ENCODE measurements at places on chromosomes 2 and 18.
A peak's percentile ranks its signal among the peaks of the same experiment; 100 is the strongest.

DNA sequence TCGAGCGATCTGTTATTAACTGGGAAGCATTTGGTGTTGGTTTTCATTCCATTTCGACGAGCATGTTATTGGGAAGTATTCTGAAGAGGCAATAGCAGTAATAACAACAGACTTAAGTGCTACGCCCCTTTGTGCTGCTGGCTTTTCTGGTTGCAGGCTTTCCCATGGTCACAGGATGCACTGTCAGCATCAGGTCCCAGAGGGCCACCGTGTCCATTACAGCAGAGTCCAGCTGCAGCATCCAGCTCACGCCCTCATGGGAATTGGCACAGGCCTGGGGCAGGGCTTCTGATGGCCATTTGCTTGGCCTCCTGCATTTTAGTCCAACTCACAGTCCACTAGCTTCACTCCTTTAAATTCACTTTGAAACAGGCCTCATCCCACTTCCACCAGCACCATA is 44.4 kb downstream of the BCL2L11 start:
- H3K4me1 ChIP-seq, result peaks cover 4% of the 10 kb centered on the region
- H3K4me3 ChIP-seq, result no peak overlapping the region
- DNase-seq, result no peak

- no peak overlapping the region for H3K27ac ChIP-seq
- no peaks in the 10 kb centered on the region for H3K27me3 ChIP-seq
- H3K36me3 ChIP-seq, result no peaks in the 10 kb centered on the region
- no peak for DNase-seq
- no peak overlapping the region for H3K4me3 ChIP-seq
- H3K4me1 ChIP-seq, result no peaks in the 10 kb centered on the region
Observed at GRCh38 chr2:214311031-214311533, 99.8 kb upstream of the VWC2L start.

DNA sequence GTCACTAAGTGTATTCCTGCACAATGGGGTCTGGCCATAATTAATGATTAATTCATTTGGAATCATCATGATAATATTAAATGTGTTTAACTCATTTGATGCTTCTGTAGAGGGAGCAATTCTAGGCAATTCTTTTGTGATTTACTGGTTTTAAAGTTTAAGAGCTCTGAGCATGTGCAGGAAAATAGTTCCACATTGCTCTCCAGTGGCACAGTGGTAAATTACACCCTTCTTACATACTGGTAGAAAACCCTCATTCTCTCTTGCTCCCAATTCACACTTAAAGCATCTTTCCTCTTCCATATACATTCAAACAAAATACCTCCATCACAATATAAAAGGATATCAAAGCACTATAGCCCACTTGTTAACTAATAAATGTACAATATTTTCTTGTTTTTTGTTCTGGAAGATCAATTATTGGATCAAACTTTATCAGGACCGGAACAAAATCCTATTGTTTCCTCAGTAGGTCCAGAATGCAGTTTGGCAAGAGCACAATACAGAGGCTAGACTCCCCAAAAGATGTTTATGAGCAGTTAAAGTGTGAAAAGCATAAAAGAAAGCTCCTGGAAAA is 844.3 kb downstream of the MBD2 start:
- no peaks in the 10 kb centered on the region for H3K36me3 ChIP-seq
- no peaks in the 10 kb centered on the region for H3K27me3 ChIP-seq
- H3K27ac ChIP-seq, result no peak overlapping the region
- DNase-seq, result no peak
- no peak overlapping the region for H3K4me3 ChIP-seq

GRCh38 chr18:21307578-21307977 is 65.5 kb downstream of the GREB1L start:
- no peaks in the 10 kb centered on the region for H3K27me3 ChIP-seq
- no peak overlapping the region for H3K4me3 ChIP-seq
- no peak for DNase-seq
- H3K36me3 ChIP-seq, result no peaks in the 10 kb centered on the region
- H3K27ac ChIP-seq, result no peak overlapping the region
- no peaks in the 10 kb centered on the region for H3K4me1 ChIP-seq

DNA sequence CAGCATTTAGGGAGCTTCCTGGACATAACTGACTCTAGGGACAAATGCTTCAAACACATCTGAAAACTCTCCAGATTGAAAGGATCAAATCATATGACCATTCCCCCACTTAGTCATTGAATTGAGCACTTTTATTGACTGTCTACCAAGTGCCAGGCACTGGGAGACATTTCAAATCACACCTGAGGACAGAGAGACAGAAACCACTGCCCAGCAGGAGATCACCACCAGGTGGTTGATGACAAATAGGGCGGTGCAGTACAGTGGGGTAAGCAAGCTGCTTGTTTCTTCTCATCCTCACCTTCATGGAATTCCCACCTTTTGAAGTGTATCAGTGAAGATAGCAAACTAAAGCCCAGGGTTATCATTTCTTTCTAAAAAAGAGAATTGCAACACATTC is 19.0 kb upstream of the CXCR4 start:
- no peaks in the 10 kb centered on the region for H3K27me3 ChIP-seq
- H3K4me1 ChIP-seq, result peaks cover 97% of the 10 kb centered on the region
- no peaks in the 10 kb centered on the region for H3K36me3 ChIP-seq
- peak overlapping the region; percentile 17 for H3K4me3 ChIP-seq

GRCh38 chr2:167602122-167602521 is 645.3 kb downstream of the STK39 start:
- H3K27ac ChIP-seq, result no peak overlapping the region
- no peaks in the 10 kb centered on the region for H3K36me3 ChIP-seq
- DNase-seq, result no peak

DNA sequence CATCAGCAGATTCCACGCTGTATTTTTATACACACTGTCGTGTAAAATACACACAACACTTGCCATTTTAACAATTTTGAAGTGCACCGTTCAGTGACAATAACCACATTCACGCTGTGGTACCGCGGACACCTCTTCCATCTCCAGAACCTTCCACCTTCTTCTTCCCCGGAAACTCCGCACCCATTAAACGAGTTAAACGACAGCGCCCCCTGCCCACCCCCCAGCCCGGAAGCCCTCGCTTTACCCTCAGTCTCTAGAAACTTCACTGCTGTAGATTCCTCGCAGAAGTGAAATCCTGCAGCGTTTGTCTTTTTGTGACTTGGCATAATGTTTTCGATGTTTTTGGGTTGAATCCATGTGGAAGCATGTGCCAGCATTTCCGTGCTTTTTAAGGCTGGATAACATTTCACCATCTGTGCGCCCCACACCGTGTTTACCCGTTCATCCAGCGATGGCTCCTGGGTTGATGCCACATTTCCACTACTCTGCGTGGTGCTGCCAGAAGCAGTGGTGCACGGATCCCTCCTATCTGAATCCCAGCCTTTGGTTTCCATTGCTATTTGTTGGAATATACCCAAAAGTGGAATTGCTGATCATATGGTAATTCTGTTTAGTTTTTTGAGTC is 32.0 kb upstream of the TMEM18 start:
- no peaks in the 10 kb centered on the region for H3K27me3 ChIP-seq
- no peaks in the 10 kb centered on the region for H3K4me1 ChIP-seq
- H3K36me3 ChIP-seq, result no peaks in the 10 kb centered on the region
- DNase-seq, result no peak
- no peak overlapping the region for H3K27ac ChIP-seq
- H3K4me3 ChIP-seq, result no peak overlapping the region

GRCh38 chr2:204437408-204437807 is 107.9 kb upstream of the PARD3B start:
- H3K27ac ChIP-seq, result no peak overlapping the region
- H3K4me3 ChIP-seq, result no peak overlapping the region
- no peak for DNase-seq

DNA sequence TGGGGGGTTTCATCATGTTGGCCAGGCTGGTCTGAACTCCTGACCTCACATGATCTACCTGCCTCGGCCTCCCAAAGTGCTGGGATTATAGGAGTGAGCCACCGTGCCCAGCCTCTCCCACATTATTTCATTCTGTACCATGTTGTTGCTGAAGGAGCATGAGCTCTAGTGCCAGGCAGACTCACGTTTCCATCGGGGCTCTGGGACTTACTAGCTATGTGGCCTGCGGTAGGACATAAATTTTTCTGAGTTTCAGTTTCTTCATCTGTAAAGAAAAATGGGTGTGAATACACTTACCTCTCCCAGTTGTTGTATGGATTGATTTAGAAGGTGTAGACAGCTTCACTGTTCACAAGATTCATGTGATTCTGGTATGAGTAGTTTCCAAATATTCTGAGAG is 30.8 kb upstream of the CCL20 start:
- no peaks in the 10 kb centered on the region for H3K27me3 ChIP-seq
- no peaks in the 10 kb centered on the region for H3K36me3 ChIP-seq
- H3K27ac ChIP-seq, result no peak overlapping the region
- no peaks in the 10 kb centered on the region for H3K4me1 ChIP-seq

GRCh38 chr18:29853126-29853525 is 1189.4 kb downstream of the DSC3 start:
- no peaks in the 10 kb centered on the region for H3K4me1 ChIP-seq
- no peak for DNase-seq
- no peak overlapping the region for H3K4me3 ChIP-seq
- no peaks in the 10 kb centered on the region for H3K27me3 ChIP-seq

DNA sequence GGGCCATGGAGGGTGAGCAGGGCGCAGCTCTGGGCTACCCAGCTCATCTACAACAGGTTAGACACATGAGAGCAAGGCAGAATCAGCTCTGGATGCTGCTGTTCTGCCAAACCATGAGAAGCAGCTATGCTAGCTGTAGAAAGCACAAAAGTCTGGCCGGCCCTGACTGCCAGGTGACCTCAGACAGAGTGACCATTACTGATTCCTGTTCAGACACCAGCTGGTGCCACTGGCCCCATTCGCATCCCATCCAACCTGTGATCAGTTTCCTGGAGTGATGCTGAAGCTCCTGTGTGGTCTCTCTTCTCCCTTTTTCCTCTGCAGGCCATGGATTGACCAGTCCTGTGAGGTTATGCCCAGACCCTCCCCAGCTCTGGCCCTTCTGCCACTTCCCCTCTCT is 14.3 kb downstream of the RBMS1 start:
- H3K27me3 ChIP-seq, result no peaks in the 10 kb centered on the region
- no peak overlapping the region for H3K27ac ChIP-seq
- peaks cover 4% of the 10 kb centered on the region for H3K36me3 ChIP-seq
- peaks cover 57% of the 10 kb centered on the region for H3K4me1 ChIP-seq
- no peak for DNase-seq
- H3K4me3 ChIP-seq, result no peak overlapping the region

- no peaks in the 10 kb centered on the region for H3K36me3 ChIP-seq
- H3K4me1 ChIP-seq, result no peaks in the 10 kb centered on the region
- H3K27ac ChIP-seq, result no peak overlapping the region
- no peak for DNase-seq
- H3K27me3 ChIP-seq, result no peaks in the 10 kb centered on the region
- H3K4me3 ChIP-seq, result no peak overlapping the region
Observed at GRCh38 chr2:177124371-177124770, 88.2 kb upstream of the HNRNPA3 start.

GRCh38 chr2:238528953-238529781 is 102.4 kb downstream of the ASB1 start:
- H3K27ac ChIP-seq, result no peak overlapping the region
- no peaks in the 10 kb centered on the region for H3K36me3 ChIP-seq
- no peak for DNase-seq

- H3K27me3 ChIP-seq, result no peaks in the 10 kb centered on the region
- H3K4me1 ChIP-seq, result peaks cover 9% of the 10 kb centered on the region
- DNase-seq, result no peak
- no peaks in the 10 kb centered on the region for H3K36me3 ChIP-seq
- peak overlapping the region; percentile 60 for H3K4me3 ChIP-seq
Observed at GRCh38 chr2:130390460-130391057, 34.7 kb downstream of the PTPN18 start.

DNA sequence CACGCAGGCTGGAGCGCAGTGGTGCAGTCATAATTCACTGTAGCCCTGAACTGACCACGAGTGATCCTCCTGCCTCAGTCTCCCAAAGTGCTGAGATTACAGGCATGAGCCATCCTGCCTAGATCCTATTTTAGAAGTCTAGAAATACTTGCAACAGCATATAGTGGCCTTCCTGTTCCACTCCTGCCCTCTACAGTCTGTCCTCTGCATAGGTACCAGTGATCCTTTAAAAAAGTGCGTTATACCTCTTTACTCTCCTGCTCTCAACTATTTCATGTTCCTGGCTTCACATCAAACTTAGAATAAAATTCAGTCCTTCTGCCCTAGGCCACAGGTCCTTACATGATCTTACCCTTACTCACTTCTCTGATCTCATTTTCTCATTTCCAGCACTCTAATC is 6.0 kb downstream of the COMMD1 start:
- H3K27me3 ChIP-seq, result no peaks in the 10 kb centered on the region
- H3K4me1 ChIP-seq, result no peaks in the 10 kb centered on the region
- H3K36me3 ChIP-seq, result no peaks in the 10 kb centered on the region
- H3K4me3 ChIP-seq, result no peak overlapping the region
- no peak overlapping the region for H3K27ac ChIP-seq

- DNase-seq, result no peak
- H3K27me3 ChIP-seq, result no peaks in the 10 kb centered on the region
- no peak overlapping the region for H3K4me3 ChIP-seq
- no peaks in the 10 kb centered on the region for H3K36me3 ChIP-seq
Observed at GRCh38 chr2:33304032-33304864, 172.2 kb upstream of the RASGRP3 start.

GRCh38 chr2:176120364-176121189 is 1.9 kb upstream of the HOXD9 start:
- peaks cover 93% of the 10 kb centered on the region for H3K27me3 ChIP-seq
- H3K4me1 ChIP-seq, result no peaks in the 10 kb centered on the region
- H3K36me3 ChIP-seq, result no peaks in the 10 kb centered on the region
- H3K4me3 ChIP-seq, result no peak overlapping the region
- H3K27ac ChIP-seq, result no peak overlapping the region
- no peak for DNase-seq

DNA sequence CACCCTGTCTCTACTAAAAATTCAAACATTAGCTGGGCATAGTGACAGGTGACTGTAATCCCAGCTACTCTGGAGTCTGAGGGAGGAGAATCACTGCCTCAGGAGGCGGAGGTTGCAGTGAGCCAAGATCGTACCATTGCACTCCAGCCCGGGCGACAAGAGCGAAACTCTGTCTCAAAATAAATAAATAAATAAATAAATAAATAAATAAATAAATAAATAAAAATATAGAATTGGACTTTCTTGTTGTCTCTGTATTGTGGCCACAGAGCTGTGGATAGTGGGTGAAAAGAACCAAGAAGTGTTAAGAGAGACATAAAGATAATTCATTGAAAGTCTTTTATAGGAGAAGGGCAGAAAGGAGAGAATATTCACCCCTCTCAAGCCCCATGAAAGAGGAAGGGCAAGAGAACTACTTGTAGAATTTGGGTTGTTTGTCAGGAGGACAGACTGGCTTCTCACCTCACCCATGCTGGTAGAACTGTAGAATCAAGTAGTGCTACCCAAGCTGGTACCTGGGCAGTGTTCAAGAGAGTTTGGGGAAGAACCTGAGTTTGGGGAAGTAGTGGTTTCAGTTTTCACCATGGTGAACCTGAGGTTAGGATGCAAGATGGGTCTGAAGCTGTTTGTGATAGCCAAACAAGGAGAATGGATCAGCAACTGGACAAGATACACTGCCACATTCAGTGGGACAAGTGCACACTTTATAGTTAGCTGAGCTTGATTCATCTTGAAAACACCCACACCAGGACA is 256.5 kb downstream of the CD226 start:
- H3K4me1 ChIP-seq, result no peaks in the 10 kb centered on the region
- H3K4me3 ChIP-seq, result no peak overlapping the region
- no peak overlapping the region for H3K27ac ChIP-seq
- DNase-seq, result no peak

GRCh38 chr2:193885419-193885818 is 1690.7 kb upstream of the TMEFF2 start:
- no peaks in the 10 kb centered on the region for H3K36me3 ChIP-seq
- no peak overlapping the region for H3K27ac ChIP-seq
- no peaks in the 10 kb centered on the region for H3K4me1 ChIP-seq
- no peak overlapping the region for H3K4me3 ChIP-seq
- no peaks in the 10 kb centered on the region for H3K27me3 ChIP-seq

GRCh38 chr18:64994370-64994769 is 756.4 kb upstream of the CDH7 start:
- no peaks in the 10 kb centered on the region for H3K36me3 ChIP-seq
- no peak for DNase-seq
- no peaks in the 10 kb centered on the region for H3K27me3 ChIP-seq
- no peaks in the 10 kb centered on the region for H3K4me1 ChIP-seq

Measured in CD8-positive, alpha-beta memory T cell (primary cell).